Aorta (tissue), 5 donors: ENCODE measurements at places on chromosomes 1 and 21.

- DNase-seq: no peak
- peak overlapping the region; percentile 100 for H3K4me3 ChIP-seq
- no peaks in the 10 kb centered on the region for H3K36me3 ChIP-seq
- peak overlapping the region; percentile 18 for H3K27ac ChIP-seq
- no peaks in the 10 kb centered on the region for H3K27me3 ChIP-seq
Observed at GRCh38 chr1:230866171-230867070, 1.9 kb downstream of the C1orf198 start.

DNA sequence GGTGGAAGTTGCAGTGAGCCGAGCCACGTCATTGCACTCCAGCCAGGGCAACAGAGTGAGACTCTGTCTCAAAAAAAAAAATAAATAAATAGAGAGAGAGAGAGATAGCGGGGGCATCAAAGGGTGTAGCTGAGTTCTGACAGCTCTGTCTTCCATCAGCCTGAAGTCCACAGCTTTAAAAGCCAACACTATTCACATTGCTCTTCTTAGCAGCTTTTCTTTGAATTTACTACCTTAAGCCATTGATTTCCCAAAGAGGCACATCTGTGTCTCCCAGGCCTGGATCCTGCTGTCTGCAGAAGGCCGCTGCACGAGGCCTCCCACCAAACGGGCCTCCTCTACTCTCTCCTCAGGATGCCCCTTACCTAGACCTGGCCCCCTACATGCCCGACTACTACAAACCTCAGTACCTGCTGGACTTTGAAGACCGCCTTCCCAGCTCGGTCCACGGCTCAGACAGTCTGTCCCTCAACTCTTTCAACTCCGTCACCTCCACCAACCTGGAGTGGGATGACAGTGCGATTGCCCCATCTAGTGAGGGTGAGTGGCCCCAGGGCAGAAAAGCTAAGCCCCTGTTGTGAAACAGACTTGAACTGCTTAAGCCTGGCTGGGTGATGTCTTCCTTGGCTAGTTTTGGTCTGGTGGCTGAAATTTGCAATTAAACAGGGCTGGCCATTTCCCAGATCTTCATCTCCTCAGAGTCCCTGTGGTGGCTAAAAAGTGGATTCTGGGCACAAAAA, 16.5 kb upstream of the SLC25A34 start:
- H3K36me3 ChIP-seq: no peaks in the 10 kb centered on the region
- no peak for DNase-seq
- no peak overlapping the region for H3K4me3 ChIP-seq
- no peak overlapping the region for H3K27ac ChIP-seq
- H3K27me3 ChIP-seq: no peaks in the 10 kb centered on the region
- peaks cover 2% of the 10 kb centered on the region for H3K4me1 ChIP-seq

DNA sequence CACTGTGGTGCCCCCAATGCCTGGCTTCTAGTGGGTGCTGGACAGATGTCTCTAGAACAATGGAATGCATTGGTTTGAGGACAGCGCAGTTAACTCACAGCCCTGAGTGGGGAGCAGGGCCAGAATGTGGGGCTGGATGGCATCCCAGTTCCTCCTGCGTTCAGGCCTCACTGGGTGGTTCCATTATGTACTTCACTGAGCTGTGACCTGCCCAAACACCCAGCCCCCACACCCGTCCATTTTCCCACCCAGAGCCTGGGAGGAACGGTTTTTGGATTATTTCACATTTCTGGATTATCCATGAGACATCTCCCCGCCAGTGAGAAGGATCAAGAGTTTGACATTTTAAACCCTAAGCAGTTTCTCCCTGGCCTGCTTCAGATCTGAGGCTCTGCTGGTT, 55.3 kb upstream of the WASF2 start:
- H3K27me3 ChIP-seq: no peaks in the 10 kb centered on the region
- H3K36me3 ChIP-seq: no peaks in the 10 kb centered on the region
- H3K27ac ChIP-seq: no peak overlapping the region

DNA sequence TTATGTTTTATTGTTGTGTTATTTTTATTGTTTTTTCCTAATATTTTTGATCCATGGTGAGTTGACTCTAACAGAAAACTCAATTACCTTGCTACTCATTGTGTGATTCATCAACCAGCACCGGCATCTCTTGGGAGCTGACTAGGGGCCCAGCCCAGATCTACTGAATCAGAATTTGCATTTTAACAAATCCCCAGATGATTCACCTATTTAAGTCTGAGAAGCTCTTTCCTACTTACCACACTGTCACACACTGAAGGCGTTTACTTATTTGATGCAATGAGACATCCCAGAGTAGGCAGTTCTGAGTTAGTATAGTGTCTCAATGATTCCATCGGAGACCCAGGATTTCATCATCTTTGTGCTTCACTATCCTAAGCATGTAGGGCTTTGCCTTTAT, 416.6 kb downstream of the RWDD3 start:
- no peak for DNase-seq
- H3K27ac ChIP-seq: no peak overlapping the region
- no peaks in the 10 kb centered on the region for H3K4me1 ChIP-seq
